ENCODE measurements at places on chromosomes 12 and 14.

DNA sequence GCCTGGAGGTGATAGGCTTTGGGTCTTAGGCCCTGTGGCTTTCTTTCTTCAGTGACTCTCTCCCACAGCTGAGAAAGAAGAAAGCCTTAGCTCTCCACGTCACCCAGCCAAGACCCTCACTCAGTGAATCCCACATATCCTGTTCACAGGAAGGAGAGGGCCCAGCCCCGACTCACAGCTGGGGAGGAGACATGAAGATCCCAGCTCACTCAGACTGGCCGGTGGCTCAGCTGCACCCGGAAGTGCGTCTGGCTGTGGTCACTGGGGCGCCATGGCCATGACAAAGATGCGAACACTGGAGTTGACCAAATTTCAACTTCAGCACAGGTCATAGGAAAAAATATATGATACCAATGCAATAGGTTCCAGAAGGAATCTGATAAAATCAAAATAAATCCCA is 14.2 kb downstream of the DLK1 start:
- DNase-seq, result no peak

DNA sequence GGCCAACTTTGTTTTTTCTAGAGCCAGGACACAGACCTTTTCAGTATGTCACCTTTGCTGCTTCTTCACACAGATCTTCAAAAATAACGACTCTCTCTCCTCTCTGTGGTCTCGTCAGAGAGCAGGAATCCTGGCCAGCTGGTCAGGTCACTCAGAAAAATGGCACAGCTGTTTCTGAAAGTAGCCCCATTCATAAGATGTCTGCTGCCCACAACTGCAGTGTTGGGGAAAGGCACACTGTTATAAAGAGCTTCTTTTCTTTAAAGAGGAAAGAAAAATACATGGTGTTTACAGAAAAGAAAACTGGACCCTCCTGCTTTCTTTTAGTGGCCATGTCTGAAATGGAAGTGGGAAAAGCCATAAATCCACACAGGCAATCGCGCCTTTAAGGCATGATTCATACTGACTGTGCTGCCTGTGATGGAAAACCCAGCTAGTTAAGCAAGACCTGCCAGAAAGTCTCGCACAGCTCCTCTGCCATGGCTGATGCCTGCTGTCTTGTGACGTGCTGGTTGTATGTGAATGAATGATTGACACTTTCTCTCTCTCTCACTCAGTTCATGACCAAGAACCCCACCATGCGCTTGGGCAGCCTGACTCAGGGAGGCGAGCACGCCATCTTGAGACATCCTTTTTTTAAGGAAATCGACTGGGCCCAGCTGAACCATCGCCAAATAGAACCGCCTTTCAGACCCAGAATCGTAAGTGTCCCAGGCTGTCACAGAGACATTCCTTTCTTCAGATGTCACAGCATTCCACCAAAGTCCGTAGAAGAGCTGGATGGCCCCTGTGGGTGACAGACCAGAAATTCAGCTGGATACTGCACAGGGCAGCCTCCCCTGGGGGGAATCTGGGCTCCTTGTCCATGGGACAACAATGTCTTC is 147.9 kb upstream of the HIF1A start:
- DNase-seq, result no peak

DNA sequence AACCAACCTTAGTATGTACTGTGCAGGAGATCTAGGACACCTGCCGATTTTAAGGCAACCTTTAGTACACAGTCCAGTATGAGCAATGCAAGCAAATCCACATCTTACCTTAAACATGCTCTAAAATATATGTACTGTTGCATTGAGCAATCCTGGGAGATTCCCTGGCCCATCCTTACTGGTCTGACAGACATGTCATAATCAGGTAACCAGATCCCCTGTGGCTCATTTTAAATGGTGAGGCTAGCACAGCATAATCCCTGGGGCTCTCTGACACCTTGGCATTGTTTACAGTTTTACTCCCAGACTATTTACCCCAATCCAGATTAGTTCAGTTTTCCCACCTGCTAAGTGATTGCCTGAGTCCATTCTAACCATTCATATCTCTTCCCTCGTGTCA is 15.1 kb downstream of the BMAL2 start:
- DNase-seq, result no peak

DNA sequence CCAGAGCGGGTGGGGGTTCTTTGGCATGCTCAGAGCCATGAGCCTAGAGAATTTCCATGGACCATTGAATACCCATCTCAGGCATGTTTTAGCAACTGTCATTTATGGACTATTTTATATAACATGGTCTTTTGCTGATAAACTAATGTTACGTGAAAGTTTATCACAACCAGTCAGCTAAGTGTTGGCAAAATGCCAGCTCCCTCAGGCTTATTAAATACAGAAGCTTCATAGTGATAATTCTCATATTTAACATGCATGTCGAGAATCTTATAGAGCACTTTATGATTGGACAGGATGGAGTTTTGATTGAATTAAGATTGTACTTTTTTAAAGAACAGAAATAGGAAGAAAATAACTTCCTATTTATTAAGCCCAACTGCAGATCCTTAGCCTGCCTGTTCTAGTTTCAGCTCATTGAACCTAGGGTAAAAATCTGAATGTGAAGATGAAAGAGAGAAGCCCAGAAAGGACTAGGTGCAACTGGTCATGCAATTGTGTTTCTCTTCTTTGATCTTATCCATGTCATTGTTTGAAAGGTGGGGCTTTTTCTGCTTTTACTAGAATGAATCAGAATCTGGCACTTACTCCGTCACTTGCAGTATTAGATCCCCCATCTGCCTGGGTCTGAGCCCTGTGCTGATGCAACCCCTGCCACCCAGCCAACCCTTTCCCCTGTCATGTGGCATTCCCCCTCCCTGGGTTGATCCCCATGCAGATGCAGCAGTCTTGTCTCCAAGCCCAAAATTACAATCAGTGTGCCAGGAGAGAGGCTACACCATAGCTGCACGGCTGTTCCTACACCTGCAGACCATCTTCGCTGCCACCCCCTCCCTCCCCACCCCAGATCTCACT is 134.6 kb upstream of the EVL start:
- no peak for DNase-seq

- DNase-seq, result no peak
Observed at GRCh38 chr12:114481200-114481535, 75.2 kb upstream of the TBX5 start.

DNA sequence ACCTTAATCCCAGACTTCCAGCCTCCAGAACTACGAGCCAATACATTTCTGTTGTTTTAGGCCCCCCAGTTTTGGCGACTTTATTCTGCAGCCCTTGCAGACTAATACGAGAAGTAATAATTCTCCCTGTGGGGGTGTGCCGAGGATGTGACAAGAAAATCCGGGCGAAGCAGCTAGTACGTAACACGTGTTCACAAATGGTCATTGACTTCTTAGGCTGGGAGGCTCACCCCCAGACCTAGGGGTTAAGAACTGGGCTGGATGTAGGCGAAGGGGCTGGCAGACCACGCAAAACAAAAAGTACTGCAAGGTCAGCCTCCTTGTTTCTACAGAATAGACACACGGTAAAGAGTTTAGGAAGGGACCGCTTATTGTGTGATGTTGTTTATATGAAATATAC is 69.8 kb upstream of the ESRRB start:
- DNase-seq, result no peak

DNA sequence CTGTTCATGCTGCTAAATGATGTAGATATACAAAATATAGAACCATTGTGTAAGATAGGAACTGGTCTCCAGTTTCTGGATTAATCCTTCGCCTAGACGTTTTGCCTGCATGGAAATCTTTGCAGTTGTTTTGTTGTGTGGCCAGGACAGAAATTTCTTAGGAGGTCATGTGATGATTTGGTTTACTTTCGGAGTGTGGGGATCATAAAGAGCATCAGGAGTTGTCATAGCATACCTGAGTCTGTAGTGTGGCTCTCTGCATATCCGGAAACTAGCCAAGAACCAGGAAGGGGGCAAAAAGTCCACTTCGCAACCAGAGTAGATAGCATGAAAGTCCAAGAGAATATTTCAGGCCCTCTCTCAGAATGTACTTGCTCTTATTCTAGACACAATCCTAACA is 3.1 kb downstream of the SAMD4A start:
- DNase-seq, result no peak

DNA sequence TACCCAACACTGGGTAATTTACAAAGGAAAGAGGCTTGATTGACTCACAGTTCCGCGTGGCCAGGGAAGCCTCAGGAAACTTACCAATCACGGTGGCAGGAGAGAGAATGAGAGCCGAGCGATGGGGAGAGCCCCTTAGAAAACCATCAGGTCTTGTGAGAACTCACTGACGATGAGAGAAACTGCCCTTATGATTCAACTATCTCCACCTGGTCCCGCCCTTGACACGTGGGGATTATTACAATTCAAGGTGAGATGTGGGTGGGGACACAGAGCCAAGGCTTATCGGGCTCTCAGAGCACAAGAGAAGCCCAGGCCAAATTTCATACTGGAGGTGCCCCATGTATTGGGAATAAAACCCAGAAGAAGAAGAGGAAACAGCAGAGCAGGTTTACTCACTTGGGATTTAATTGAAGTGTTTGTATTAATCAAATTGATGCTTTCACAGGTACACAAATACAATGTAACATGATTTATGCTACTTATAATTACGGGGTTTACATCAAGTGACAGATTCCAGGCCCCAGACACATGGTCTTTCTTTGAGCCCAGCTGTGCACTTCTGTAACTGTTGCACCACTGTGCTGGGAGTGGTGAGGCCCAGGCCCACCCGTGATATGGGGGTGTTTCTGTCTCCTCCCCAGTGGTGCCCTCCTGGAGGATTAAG is 8.2 kb upstream of the CCDC85C start:
- DNase-seq, result no peak

DNA sequence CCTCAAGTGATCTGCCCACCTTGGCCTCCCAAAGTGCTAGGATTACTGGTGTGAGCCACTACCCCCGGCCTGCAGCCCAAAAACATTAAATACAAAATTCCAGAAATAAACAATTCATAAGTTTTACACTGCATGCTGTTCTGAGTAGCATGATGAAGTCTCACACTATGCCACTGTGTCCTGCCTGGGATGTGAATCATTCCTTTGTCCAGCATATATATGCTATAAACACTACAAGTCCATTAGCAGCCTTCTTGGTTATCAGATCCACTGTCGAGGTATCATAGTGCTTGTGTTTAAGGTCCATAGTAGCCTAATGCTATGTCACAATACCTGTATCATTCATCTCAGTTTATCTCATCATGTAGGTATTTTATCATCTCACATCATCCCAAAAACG is 15.9 kb downstream of the INTS13 start:
- DNase-seq, result no peak

DNA sequence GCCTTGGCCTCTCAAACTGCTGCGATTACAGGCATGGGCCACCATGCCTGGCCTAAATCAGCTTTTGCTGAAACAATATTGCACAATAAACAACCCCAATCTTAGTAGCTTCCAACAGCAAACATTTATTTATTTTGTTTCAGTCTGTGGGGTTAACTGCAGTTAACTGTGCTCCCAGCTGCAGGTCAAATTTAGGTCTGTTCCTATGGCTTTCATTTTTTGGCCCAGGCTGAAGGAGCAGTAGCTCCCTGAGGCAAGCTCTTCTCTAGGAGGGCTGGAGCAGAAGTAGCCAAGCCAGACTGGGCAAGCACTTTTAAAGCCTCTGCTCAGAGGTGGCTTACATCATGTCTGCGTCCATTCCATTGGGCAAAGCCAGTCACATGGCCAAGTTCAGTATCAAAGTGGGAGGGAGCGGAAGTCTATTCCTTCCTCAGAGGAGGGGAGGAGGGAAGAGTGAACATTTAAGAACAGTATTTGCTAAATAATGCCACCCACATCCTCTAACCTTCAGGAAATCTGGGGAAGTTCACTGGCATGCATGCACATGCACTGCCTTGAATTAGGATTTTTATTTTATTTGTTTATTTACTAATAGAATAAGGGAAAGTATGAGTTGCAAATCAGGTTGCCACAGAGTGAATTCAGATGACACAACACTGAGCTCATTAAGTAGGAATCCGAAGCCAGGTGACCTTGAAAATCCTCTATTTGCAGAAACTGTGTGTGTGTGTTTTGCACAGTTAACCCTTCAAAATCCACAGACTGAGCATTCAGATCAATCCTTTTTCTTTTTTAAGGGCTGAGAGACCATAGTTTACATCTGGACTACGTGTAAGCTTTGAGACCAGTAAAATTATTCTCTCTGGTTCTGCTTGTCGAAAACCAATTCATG is 122.0 kb upstream of the SEL1L start:
- DNase-seq, result no peak

DNA sequence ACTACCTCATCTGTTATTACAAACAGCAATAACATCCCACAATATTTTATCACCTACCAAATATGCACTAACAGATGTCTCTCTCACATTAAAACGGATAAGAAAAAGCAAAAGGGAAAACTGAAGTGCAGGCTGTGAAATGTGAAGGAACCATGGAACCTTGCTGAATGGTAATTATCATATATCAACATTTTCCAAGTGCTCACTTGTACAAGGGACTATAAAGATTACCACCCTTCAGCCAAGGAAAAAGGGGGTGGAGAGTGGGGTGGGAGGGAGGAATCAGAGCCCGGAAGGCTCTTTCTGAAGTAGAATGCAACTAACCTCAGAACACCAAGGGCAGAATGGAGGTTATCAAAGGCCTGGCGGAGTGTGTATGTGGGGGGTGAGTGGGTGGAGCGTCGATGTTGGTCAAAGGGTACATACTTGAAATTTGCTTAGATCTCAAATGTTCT is 1.2 kb downstream of the SNX6 start:
- DNase-seq, result no peak

- DNase-seq, result no peak
Observed at GRCh38 chr14:93317875-93318807, 14.7 kb downstream of the BTBD7 start.
